ENCODE measurements at places on chromosomes 1 and 21.

DNA sequence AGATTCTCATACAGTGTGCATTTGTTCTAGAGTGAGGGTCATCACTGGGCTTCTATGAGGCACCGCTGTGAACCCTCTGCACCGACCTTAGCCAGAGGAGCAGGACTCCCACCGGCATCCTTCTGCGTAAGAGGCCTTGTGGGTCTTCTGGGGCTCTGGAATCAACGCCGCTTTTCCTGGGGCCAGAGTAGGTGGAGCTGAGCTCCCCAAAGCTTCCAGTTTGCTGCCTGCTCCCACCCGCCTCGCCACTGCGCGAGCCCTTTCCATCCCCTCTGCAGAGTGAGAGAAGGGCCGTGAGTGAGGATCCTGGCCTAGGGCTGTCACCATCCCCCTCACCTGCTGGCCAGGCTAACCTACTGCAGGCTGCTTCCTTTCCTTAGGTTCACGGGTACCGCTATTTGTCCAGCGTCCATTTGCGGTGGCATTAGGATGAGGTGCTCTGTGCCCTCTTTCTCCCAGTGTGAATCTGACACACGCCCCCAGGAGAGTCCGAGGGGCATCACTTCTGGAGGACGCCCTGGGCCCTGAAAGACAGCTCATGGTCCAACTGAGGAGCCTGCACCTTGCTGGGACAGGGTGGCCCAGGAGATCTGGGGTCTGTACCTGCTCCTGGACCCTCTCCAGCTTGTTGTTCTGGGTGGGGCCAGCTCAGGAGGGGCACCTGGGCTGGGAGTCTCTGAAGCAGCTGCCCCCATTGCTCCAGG, 36.2 kb downstream of the UMODL1 start:
- no peak for DNase-seq

- DNase-seq: no peak
Measured at GRCh38 chr1:207328908-207329440, 7.5 kb downstream of the CD55 start.

DNA sequence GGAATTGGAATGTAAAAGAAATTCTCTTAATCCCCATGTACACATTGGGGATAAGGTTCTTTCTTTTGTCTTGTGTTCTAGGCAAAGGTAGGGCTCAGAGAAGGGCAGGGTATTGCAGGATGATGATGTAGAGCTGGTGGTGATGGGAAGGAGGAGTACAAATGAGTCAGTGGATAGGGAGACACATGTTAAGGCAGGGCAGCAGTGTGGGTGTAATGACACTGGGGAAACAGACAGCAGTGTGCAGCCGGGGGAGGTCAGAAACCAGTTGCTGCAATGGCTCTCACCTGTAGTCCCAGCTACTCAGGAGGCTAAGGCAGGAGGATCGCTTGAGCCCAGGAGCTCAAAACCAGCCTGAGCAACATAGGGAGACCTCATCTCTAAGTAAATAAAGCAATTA, 5.1 kb downstream of the NLRP3 start:
- DNase-seq: no peak

- no peak for DNase-seq
Measured at GRCh38 chr1:228339059-228339704, 67.5 kb downstream of the TRIM11 start.

GRCh38 chr1:215529111-215529510, 38.0 kb upstream of the KCTD3 start:
- DNase-seq: no peak

- no peak for DNase-seq
Measured at GRCh38 chr1:241276391-241276790, 80.6 kb downstream of the RGS7 start.

DNA sequence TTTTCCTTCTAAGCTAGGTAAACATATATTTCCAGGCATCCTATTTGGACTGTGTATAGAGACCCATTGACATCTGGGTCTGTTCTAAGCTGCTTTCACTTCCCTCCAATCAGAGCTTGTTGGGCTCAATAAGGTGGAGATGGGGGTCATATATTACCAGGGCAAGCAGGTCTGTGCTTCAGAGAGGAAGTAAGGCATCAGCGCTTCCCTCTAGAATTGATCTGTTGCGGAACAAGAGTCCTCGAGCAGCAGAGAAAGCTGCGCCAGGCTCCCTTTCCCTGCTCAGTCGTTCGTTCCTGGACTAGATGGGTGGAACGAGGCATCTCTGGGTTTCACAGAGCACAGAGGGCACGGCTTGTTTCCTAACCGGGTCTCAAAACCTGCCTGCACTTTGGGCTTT, 63.5 kb downstream of the DISC1 start:
- no peak for DNase-seq

GRCh38 chr21:42129300-42130266, 58.5 kb downstream of the UMODL1 start:
- no peak for DNase-seq

DNA sequence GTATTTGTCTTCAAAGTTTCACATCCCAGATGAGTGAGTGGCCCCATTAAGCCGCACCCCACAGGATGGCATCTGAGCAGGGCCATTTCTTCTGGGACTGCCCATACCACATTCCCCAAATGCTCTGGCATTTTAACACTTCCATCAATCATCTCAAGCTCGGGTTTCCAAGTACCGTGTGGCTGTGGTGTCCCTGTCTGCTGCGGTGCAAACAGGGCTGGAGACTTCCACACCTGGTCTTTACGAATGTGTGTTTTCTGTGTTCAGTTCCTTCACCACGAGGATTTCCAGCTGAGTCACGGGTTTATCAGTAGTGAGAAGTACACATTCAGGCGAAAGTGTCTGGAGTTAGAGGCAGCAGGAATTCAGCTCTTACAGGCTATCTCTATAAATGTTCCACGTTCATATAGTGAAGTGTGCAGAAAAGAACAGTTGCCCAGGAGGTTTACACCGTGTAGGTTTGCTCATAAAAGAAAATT, 195.2 kb downstream of the RHOU start:
- DNase-seq: no peak

DNA sequence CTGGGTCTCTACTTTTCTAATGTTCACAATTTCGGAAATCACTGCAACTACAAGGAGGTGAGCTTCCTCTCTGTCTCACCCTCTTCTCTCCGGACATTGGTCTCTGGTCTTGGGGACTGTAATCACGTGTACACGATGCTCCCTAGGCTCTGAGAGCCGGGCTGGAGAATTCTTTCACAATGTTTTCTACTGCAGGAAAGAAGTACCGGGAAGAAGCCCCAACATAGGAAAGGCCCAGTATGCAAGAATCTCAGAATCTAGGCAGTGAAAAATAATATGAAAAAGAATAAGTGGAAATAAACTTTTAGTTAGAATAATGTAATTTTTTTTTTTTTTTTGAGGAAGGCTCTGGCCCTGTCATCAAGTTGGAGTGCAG, 13.5 kb upstream of the HJV start:
- DNase-seq: no peak

DNA sequence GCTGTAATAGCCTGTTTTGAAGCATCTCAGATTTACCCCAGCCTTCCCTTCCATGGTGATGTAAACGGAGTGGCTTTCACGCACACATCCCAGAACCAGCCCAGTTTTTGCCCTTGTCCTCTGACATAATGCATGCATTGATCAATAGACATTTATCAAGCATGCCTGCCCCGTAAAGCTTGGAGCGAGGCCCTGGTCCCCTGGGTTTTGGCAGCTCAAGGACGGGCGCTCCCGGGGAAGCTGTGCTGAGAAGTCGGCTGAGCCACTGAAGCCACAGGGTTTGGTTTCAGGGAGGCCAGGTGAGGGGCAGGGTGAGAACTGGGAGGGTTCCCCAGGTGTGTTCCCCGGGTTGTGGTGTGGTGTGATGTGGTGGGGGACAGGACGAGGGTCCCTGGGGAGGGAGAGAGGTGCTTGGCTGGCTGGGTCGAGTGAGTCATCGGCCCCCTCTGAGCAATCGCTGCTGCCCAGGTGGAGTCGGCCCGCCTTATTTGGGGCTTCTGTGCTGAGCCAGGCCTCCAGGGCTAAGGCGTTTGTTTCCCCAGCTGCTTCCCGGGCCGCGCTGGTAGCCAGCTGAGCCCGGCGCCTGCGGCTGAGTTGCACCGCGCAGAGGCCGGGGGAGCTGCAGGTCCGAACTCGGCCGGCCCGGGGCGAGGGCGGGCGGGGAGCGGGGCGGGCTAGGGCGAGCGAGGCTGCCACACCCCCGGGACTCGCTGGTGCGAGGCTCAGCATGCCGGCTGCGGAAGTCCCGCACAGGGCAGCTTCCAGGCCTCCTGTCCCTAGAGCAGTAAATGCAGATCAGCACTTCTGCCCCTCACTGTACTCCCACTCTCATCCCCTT, 23.6 kb downstream of the ATP2B4 start:
- DNase-seq: peak; percentile 41

Data from naive thymus-derived CD4-positive, alpha-beta T cell (primary cell).